Head of caudate nucleus (tissue), 42 donors: ENCODE measurements at places on chromosomes 3 and 15.

- DNase-seq: no peak
Observed at GRCh38 chr15:49320351-49320750, 102.7 kb upstream of the FGF7 start.

DNA sequence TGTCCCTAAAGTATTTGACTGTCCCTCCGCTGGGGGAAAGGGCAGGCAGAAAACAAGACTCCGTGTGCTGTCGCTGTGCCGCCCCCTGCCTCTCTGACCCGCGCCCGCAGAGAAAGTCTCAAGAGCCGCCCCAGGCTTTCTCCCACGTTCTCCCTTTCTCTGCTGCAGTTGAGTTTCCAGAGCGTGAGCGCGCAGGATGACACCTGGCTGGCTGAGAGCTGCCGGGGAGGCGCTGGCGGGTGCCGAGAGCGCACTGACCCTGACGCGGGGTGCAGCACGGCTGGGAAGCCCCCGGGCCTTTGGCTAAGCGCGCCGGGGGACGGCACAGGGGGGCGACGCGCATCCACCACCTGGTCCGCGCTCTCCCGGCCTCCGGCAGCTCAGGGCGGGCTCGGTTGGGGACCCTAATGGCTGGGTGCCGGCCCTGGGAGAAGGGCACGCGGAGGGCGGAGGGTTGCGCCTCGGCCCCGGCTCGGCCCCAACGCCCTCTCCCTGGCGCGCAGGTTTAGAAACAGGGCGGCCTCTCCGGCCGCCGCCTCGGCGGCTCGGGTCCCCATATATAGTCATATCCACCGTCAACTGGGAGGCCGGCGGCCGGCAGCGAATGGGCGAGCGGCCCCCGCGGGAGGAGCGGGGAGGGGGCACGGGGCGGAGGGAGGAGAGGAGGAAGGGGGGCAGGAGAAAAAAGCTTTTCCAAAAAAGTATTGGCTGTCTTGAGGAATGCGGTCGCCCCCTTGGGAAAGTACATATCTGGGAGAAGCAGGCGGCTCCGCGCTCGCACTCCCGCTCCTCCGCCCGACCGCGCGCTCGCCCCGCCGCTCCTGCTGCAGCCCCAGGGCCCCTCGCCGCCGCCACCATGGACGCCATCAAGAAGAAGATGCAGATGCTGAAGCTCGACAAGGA, at the start of gene TPM1:
TPM1 (plus strand) TSS at position 774 of the 903 bp plus-strand sequence; CDS start at position 857, 83 bp downstream.
- peak; percentile 33 for DNase-seq

GRCh38 chr15:33108518-33108917, 86.0 kb downstream of the FMN1 start:
- DNase-seq: no peak

- DNase-seq: no peak
Observed at GRCh38 chr3:132225664-132226063, 91.5 kb upstream of the ACP3 start.

DNA sequence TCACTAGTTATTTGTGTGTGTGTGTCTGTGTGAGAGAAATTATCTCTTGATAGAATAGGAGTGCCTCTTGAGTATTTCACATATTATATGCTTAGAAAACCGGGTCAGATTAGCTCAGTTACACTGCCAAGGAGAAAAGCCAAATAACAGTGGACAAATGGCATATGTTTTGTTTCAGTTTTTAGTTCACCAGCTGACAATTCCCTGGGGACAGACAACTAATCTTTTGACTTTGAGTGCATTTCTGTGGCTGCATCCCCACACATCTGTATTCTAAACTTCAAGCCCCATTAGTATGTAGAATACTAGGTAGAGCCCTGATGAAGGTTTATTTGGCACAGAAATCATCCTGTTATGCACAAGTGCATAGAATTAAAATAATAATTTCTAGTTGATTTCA, 227.7 kb upstream of the CNTN3 start:
- DNase-seq: no peak

DNA sequence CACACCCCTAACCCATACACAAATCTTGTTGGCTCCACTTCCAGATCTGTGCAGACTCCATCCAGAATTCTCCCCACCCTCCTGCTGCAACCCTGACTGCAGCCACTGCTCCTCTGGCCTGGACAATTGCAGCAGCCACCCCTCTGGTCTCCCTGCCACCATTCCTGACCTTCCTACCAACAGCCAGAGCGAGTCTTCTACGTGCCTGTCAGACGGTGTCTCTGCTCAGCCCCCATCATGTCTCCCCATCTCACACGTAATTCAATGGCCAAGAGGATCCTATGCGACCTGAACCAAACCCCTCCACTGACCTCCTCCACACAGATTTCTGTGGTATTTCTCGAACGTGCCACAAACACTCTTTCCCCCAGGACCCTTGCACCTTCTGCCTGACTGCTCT, 103.3 kb downstream of the TPRA1 start:
- DNase-seq: no peak

DNA sequence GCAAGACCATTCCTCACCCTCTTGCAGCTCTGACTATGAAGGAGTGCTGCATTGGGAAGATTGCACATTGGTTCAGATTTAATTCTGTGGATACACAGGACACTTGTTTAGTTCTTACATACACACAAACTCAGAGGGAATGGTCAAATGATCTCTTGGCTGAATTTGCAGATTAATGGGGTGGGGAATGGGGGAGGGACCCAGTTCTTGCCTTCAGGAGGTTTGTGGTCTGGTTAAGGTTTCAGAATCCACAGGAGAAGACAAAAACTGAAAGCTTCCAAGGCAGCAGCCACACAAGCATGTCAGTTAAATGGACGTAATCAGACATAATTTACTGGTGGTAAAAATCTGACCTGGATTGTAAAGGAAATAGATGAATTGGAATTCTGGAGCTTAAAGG, 257.1 kb upstream of the ROPN1 start:
- DNase-seq: no peak

- DNase-seq: peak; percentile 46
Observed at GRCh38 chr3:195133462-195133861, 137.5 kb downstream of the XXYLT1 start.

DNA sequence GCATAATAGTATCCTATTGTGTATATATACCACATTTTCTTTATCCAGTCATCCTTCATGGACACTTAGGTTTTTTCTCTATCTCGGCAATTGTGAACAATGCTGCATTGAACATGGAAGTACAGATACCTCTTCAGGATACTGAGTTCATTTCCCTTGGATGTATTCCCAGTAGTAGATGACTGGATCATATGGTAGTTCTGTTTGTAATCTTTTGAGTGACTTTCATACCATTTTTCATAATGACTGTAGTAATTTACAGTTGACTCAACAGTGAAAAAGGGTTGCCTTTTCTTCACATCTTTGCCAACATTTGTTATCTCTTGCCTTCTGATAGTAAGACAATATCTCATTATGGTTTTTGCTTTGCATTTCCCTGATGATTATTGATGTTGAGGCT, 21.8 kb downstream of the MYH15 start:
- no peak for DNase-seq

DNA sequence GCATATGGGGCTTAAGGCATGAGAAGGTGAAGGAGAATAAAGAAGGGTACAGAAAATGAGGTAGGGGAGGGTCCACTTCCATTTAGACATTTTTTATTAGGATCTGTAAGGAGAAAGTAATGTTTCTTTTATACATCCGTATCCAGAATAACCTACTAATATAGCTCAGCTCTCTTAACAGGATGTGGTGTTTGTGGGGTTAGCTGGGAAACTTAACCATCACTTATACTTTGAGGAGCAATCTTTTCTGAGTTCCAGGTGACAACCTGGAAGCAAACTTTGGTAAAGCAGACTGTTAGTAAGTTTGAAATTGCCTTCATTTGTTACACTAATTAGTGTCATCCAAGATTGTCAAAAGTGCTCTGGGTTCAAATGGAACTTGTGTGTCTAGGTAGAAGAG, 36.6 kb downstream of the BUB1B start:
- DNase-seq: no peak

GRCh38 chr15:89513284-89513683, 16.9 kb upstream of the RHCG start:
- DNase-seq: no peak

DNA sequence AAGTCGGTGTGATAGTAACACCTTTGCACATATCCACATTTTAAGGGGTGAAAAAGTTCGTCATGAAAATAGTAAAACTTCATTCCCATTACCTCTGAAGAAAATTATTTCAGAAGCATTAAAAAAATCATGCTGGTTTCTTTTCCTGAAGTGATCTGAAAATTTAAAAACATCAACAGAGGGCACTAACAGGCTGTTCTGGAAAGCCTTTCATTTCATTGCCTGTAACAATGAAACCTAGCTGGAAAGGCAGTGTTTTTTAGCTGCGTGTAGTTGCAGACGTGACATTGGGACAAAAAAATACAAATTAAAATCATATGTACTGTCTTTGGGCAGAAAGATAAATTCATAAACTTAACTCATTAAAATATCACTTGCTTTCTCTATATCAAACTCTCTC, 993.8 kb downstream of the GBE1 start:
- no peak for DNase-seq

GRCh38 chr15:92951800-92952457, 51.8 kb downstream of the CHD2 start:
- DNase-seq: no peak

DNA sequence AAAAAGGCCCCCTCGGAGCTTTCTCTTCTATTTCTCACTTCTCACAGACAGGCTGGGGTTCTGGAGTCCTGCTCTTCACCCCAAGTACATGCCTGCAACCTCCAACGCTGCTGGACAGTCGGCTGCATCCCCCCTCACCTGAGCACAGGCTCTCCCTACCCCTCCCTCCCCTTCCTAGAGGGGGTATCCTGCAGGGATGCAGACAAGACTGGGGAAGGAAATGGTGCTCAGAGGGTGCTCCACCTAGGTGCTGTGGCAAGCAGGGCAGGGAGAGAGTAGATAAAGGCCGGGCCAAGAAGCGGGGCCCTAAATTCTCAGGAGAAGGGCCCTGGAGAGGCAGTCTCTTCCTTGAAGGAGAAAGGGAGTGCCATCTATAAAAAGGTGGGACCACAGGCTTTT, 7.0 kb upstream of the STRA6 start:
- DNase-seq: no peak

GRCh38 chr3:66483409-66483906, 17.4 kb downstream of the LRIG1 start:
- peak; percentile 35 for DNase-seq

- DNase-seq: no peak
Observed at GRCh38 chr3:51927061-51927977, 14.4 kb downstream of the RRP9 start.

DNA sequence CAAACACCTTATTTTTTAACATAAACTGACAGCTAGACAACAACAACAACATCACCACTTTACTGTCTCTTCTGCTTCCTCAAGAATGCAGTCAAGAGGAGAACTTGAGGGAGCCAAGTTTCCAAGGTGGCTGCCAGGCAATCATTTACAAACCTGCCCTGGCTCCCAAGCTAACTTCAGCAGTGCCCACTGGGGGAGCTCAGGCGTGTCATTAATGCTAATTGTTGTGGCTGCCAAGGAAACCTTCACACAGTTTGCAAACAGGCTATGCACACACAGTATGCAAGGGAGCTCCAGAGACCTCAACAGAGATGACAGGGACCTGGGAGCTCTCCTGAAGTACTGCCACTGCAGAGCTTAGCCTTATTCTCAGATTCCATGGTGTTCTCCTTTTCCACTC, 2.1 kb downstream of the DZIP1L start:
- DNase-seq: no peak

DNA sequence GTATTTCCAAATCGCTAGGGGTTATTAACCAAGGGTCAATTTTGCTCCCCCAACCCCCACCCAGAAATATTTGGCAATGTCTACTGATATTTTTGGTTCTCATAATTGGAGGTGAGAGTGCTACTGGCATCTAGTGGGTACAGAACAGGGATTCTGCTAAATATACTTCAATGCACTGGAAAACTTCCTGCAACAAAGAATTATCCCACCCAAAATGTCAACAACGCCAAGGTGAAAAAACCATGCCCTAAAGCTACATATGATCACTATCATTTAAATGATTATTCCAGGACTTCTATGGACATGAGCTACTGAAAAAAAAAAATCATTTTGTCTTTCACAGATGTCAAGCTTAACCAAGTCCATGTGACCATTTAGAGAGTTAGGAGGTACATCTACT, 867.9 kb downstream of the FHIT start:
- no peak for DNase-seq

DNA sequence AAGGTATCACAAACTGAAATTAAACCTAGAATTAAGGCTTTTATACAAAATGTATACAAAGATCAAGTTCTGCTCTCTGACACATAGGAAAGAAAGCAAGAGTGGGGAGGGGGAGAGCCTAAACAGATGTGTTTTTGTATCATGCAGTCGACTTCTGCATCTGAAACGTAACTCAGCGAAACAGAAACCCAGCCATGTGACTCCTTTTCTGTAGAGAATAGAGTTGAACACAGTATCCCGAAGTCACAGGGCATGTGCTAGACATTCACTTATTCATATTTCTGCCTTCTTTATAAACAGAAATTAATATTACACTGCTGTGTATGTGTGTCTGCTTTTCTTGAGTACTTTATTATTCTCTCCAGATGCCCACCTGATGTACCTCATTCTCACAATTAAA, 121.0 kb downstream of the PDZRN3 start:
- no peak for DNase-seq
